Activated naive CD4-positive, alpha-beta T cell (primary cell): ENCODE measurements at places on chromosomes 6 and 20.

GRCh38 chr6:27894839-27895762 lies 17.1 kb downstream of the OR2B2 start:
- no peak for DNase-seq

- DNase-seq: no peak
Observed at GRCh38 chr20:51028616-51029212, 5.8 kb upstream of the KCNG1 start.

- no peak for DNase-seq
Observed at GRCh38 chr6:167673946-167674345, 152.8 kb upstream of the AFDN start.

GRCh38 chr20:56691325-56691998 lies 62.4 kb downstream of the TFAP2C start:
- no peak for DNase-seq

DNA sequence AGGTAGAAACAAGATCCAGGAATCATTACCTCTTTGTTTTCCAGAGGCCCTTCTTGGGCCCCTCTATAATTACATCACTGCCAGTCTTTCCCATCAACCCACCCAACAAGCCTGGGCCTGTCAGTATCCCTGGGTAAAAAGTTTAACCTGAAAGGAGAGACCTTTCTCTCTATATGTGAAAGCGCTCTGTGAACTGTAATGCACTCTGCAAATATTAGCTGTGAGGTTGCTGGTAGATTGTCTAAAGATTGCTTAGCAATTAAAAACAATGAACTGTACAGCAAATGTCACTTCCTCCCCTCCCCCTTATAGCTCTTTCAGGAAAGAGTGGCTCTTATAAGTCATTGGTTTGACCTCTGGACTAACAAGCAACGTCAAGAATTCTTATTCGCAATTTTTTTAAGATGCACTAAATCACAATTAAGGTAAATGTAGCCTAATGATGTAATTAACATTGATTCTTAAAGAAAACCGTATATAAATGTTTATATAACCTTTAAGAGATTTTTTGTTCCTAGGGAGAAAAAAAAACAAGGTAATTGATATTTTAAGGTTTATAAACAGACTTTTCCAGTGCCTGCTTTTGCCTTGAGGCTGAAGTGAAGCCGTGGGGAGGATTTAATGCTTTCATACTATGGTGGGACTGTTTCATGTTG lies 18.4 kb downstream of the ECT2L start:
- DNase-seq: no peak

DNA sequence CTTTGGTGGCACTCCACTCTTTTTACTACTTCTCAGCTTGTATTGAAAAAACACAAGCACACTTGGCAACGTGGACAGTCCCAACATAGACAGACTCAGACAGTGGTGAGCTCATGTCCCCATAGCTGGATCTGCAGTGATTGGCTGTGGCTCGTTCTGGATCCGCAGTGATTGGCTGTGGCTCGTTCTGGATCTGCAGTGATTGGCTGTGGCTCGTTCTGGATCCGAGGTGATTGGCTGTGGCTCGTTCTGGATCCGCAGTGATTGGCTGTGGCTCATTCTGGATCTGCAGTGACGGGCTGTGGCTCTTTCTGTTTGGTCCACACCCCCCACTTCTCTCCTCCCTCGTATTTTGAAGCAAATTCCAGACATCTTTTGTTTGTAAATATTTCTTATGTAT lies 28.0 kb downstream of the OSBPL2 start:
- DNase-seq: no peak

DNA sequence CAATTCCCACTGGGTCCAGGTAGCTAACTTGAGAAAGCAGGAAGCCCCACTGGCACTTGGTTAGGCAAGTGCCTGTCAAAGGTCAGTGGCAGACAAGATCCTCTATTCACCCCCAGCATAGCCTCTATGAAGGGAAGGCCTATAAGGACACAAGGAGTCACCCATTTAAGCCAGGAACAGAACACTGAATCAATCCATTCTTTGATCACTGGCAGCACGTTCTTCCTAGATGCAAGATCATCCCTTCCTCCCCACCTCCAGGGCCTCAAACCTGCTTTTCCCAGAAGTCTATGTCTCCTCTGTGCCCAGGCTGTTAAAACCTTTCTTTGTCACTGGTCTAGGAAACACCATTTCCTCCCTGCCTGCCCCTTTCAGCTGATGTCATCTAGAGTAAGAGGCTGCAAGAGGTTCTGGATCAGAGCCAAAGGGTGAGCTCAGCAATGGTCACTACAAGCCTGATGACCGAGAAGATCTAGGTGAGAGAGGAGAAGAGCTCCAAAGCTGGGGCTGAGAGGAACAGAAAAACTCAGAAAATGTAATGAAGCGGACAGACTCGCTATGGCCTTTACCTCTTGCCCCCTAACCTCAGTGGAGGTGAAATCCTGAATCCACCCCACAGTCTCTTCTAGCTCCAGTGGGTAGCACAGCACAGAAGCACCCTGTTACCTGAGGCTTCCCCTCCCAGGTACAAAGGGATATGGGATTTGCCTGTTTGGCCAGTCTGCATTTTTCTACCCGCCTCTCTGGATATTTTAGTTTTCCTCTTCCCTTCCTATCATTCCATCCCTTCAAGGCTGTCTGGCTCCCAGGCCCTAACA lies 1.8 kb downstream of the GTPBP2 start:
- DNase-seq: no peak

DNA sequence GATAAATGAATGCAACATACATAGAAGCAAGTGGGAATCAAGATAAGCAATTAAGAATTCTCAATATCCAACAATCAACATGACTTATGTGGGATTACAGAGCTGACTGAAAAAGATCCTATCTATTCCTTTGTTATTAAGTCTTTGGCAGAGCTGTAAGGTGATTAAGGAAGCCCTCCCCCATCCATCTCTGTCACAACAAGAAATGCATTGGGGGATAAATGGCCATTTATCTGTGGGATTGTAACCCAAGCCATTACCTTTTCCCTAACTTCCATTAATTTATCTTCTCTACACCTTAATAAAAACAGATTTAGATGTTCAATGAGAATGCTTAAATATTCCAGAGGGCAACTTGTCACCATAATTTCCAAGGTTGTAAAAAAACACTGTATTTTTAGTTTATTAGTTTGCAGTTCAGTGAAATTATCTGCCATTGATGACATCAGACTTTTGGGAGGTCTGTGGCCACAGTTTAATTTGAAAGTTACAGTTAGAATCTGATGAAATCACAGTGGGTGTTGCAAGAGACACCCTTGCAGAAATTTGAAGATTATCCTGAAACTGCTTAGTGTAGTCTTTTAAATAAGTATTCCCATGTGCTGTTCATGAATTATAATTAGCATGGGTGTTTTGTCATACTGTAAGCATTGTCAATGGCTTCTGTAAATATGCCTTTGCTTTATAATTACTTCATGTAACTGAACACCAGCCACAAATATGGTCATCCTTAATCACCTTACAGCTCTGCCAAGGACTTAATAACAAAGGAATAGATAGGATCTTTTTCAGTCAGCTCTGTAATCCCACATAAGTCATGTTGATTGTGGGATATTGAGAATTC lies 49.4 kb upstream of the FYN start:
- no peak for DNase-seq

GRCh38 chr6:136429264-136430065 lies 120.8 kb downstream of the MAP7 start:
- no peak for DNase-seq

DNA sequence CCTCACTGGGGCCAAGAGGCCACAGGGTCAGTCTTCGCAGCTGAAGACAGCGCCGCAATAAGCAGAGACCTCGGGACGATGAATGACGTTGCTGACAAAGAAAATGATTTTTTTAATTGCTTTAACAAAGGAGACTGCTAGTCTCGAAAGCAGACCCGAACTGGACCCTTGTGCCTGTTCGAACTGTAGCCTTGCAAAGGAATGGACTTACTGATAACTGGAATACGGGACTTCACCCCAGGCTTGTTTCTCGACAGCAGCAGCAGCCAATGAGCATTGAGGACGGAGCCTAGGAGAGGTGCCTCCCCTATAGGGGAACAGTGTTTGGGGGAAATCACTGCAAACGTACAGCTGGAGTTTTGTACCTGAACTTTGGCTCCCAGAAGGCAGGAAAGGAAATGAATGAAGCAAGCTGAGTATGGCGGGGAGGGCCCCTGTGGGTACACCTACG lies 1.3 kb upstream of the TAF4 start:
- DNase-seq: no peak

DNA sequence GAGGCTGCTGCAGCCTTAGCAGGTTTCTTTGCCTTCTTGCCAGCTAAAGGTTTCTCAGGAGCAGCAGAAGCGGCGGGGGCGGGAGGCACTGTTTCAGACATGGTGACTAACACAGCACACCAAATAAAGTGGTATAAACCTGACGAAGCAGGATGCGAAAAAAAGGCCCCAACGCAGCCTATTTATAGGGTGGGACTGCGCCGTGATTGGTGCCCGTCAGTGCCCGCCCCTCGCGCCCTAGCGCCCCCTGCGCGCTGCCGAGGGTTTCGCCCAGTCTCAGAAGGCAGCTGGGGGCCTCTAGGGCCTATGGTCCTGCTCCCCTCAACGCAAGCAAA lies 55.0 kb downstream of the TRIM38 start:
- DNase-seq: peak; percentile 60

- no peak for DNase-seq
Observed at GRCh38 chr6:37503309-37503965, 3.7 kb upstream of the CCDC167 start.

GRCh38 chr20:63522091-63522868 lies 1.7 kb downstream of the PPDPF start:
- no peak for DNase-seq

DNA sequence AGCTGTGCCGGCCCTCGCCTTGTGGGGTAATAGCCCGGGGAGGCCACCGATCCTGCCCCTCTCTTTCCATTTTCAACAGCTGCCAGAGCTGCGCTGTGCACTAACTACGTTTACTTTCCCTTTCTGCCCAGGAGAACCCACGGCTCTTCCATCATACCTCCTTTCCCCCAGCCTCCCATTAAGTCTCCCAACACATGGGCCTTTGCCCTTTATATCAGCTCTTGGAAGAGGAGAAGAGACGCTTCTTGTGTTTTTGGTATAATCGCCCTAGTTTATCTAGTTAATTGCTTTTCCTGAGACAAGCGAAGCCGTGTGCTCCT lies 637 bp downstream of the UBR2 start:
- DNase-seq: no peak

GRCh38 chr6:81792826-81793225 lies 40.3 kb upstream of the TENT5A start:
- DNase-seq: no peak

DNA sequence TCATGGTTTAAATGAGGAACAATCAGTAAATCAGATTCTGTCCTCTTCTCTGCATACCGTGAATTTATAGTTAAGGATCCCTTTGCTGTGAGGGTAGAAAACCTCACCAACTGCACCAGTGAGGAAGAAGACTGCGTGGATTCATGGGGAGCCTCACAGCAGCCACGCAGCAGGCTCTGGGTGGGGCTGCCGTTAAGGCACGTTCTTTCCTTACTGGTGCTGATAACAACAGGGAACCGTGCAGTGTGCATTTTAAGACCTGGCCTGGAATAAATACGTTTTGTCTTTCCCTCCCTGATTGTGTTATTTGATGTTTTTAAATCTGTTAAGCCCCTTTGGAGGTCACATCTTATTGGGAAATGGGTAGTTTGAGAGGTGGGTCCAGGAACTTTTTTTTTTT lies 17.6 kb upstream of the MYLK2 start:
- DNase-seq: no peak

DNA sequence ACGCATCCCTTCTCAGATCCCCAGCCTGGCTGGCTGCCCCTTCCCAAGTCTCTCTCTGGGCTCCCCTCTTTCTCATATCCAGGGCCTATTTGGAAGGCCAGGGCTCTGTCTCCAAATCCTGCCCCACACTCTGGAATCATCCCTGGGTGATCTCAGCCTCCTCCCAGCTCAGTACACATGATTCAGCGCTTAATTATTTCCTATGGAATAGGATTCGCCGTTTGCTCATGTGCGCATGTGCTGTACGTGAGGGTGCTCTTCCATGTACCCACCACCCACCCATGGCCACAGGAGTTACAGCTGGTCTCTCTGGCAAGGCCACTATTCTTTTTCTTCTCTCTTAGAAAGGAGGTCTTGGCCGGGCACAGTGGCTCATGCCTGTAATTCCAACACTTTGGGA lies 81.7 kb upstream of the FOXP4 start:
- no peak for DNase-seq

GRCh38 chr6:40692337-40692736 lies 105.2 kb upstream of the LRFN2 start:
- no peak for DNase-seq

- no peak for DNase-seq
Observed at GRCh38 chr6:30211899-30212298, 1.3 kb downstream of the TRIM26 start.

GRCh38 chr20:3900187-3900604 lies 11.0 kb downstream of the PANK2 start:
- no peak for DNase-seq

DNA sequence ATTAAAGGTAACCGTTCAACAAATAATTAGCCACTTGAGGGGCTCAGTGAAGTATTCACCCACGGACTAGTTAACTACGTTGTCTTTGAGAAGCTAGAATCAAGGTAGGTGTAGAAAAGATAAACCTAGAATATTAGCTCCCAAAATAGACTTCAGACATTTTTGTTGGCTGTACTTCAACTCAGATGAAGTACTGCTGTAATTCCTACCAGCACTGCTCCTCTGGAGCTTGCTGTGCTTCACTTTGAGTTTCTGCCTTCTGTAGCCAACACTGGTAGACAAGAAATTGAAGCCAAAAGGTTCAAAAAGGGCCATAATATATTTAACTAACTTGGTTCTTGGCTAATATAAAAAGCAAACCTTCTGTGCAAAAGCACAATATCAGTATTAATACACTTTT lies 18.8 kb upstream of the SDHAF4 start:
- no peak for DNase-seq

DNA sequence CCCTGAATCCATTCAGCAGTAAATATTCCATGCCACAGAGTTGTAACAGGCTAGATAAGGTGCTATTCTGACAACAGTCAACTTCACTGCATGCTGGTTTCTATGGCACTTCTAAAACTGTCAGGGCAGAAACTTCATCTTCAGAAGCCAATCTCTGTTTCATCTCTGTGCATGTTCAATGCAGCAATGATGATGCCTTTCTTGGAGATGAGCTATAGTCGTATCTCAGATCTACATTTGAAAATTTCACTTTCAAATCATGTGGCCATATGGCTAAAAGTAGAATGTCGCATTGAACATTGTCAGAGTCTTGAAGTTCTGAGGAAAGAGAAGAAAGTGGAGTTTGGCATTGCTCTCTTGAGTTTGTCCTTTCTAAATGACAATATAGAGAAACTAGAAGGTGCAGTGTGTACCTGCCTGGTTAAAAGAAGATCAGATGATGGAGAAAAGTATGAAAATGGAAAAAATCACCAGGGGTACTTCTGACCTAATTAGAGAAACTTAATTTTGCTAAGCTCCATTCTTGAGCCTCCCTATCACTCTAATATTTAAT lies 49.0 kb upstream of the VSTM2L start:
- no peak for DNase-seq
